ENCODE measurements at places on chromosomes 6 and 20.

GRCh38 chr6:2447318-2447920 lies 202.0 kb upstream of the GMDS start:
- DNase-seq: no peak

GRCh38 chr6:119224095-119224701 lies 125.4 kb downstream of the MAN1A1 start:
- DNase-seq: no peak

- no peak for DNase-seq
Measured at GRCh38 chr20:60123096-60123495, 164.9 kb downstream of the CDH26 start.

DNA sequence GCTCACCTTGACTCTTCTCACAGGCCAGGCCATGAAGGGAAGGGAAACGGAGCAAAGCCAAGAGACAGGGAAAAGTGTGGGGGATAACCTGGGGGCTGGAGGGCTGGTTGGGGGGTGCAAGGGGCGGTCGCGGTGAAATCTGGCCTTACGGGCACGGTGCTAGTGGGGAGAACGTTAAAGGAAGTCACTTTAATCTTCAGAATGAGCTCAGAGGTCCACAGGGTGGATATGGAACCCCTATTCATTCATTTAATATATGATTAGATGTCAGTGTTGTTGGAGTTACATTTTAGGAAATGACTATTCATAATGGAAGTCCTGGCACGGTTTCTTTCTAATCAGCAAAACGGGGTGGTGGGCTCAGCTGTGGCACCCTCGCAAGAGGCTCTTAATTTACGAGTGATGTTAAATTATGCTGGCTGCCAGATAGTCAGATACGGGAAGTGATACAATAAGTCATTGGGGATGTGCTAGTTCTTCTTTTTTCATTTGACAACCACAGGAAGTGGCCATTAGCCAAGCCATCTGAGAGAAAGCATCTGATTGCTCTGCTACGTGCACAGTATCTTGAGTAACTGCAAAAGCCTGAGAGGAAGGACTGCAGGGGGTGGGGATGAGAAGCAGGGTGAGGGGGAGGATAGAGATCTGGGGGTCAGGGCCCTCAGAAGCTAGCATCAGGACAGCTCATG lies 253.0 kb downstream of the QKI start:
- DNase-seq: no peak

- no peak for DNase-seq
Measured at GRCh38 chr6:53768636-53769035, 26.2 kb upstream of the LRRC1 start.

DNA sequence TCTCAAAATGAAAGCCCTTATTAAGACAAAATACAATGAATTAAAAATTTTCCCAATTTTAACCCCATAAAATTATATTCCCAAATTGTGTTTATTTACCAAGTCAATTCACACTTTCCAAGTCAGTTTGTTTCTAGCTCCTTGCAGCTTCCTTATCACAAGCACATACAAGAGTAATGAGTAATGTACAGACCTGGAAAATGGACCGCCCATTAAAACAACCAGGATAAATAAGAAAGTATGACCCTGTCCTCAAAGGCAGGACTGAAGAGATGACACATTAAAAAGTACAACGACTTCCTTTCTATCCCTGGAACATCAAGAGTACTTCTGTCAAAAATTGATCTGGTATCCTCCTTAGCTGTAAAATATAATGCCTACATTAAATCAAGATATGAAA lies 47.1 kb upstream of the TMX4 start:
- no peak for DNase-seq

DNA sequence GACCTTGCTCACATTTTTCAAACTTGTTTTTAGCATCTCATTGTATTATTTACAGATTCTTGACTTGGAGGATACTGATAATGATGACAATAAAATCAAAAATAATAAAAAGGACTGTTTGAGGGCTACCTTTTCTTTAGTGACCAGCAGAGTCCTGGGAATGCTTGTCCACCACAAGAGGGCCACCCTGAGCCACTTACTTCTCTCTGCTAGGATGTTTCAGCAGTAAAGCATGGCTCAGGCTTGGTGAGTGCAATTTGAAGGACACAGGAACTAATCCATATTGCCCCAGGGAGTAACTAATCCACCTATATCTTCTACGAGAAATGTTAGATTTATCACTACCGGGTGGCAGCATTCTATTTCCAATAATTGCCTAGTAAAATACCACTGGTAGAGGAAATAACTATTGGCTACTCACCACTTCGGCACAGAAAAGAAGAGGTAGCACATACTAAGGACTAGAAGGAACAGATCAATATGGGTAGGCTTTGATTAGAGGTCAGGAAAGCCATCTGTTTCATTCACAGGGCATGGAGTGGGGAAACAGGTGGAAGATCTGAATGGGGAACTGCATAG lies 5.8 kb upstream of the KIAA0408 start:
- peak; percentile 68 for DNase-seq

GRCh38 chr6:22766979-22767378 lies 197.6 kb downstream of the HDGFL1 start:
- no peak for DNase-seq

GRCh38 chr20:12528591-12529041 lies 480.2 kb upstream of the SPTLC3 start:
- no peak for DNase-seq

DNA sequence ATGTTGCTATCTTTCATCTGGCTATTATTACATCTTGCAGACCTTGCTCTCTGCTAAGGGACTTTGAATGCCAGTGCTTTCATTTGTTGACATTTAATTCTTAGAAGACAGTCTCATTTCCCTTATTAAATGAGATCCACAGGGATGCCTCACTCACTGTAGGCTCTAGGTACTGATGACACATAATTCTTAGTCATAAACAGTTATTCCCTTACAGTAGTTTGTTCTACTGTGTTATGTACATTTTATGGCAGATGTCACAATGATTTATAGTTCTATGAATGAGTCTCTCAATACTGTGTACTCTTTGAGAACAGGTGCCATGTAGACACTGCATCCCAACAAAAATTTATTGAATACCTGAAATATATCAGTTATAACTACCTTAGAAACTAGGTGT lies 70.3 kb downstream of the FAM83B start:
- peak; percentile 17 for DNase-seq

GRCh38 chr6:684831-685636 lies 7.9 kb downstream of the EXOC2 start:
- DNase-seq: no peak

DNA sequence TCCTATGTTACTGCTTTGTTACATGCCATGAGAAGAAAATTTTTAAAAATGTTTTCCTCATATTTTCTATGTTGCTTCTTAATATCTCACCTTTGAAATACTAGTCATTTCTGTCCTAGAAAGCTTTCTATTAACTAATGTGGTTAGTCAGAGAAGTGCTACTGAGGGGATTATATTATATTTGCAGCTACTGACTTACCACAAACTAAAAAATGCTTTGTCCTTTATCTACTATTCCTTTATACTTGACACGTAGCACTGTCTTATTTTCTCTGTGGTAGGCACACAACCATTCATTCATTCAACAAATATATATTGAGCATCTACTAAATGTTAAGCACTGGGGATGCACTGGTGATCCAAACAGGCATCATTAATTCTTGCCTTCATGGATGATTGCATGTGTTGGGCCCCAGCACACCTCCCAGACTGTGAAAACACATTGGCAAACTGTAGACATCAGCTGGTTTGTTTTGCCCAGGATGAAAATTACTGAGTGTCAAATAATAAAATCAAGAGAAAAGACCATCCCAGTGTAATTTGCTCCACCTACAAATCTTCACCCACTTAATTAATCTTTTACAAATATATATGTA lies 10.7 kb upstream of the MLIP start:
- DNase-seq: no peak

DNA sequence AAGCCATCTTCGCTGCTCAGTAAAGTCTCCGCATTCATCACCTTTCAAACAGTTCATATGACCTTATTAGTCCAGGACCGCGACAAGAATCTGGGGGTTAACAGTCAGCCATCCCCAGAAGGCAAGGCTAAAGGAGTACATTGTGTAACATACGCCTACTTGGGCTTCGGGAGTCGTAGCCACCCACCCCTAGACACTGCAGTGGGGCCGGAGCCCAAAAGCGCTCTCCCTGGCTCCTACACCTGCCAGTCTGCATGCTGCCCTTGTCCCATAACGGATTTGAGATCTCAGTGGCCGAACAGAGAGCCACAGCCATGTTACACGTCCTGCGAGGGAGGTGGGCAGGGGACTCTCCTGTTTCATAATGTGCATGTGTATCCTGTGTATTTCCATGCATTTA lies 1405.5 kb downstream of the GRIK2 start:
- DNase-seq: no peak

DNA sequence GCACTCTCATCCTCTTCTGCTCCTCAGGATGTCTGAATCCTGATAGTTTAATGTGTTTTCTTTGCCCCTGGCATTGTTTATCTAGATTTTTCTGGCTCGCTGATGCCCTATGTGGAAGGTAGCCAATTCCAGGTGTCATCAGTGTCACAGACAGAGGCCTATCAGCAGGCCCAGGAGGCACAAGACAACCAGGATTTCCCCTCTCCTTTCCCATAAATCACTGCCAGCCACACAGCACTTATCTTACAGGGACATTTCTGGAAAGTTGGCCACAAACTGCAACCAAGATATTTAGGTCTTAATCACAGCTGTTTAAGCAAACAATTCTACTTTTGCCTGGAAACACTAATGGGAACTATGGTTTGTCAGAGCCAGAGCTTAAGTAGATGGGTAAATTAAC lies 28.1 kb downstream of the ADGRF5 start:
- no peak for DNase-seq

DNA sequence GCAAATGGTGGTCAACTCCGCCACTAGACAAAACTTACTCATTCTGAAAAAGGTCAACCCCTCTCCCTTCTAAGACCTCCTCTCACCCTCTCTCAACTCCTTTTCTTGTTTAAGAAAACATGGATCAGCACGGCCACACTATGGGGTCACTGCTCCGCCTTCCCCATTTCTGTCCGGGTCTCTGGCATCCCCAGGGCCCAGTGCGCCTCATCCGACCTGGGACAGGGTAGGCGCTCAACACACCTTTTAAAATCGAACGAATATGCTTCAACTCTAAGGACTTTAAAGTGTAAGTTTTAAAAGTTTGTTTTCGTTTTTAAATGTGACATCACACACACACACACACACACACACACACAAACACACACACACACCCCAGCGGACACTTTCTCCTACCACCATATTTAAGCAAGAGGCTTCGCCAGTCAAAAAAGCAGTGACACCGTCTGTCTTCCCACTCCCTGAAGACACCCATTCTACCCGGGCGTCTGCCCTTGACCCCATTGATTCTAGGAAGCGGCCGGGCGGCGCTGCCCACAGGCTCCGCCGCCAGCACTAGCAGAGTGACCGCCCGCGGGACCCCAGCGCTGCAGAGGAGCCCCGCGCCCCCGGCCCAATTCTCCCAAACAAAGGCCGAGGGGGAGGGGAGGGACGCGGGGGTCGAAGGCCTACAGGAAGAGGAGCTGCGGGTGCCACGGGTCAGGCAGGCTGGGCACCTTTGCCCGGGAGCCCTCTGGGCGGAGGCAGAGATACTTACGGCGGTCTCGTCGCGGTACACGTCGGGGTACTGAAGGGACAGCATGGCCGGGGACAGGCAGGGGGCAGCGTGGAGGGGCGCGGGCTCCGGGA lies 568 bp downstream of the PREP start:
- no peak for DNase-seq

GRCh38 chr20:61234224-61234890 lies 17.7 kb upstream of the CDH4 start:
- no peak for DNase-seq

DNA sequence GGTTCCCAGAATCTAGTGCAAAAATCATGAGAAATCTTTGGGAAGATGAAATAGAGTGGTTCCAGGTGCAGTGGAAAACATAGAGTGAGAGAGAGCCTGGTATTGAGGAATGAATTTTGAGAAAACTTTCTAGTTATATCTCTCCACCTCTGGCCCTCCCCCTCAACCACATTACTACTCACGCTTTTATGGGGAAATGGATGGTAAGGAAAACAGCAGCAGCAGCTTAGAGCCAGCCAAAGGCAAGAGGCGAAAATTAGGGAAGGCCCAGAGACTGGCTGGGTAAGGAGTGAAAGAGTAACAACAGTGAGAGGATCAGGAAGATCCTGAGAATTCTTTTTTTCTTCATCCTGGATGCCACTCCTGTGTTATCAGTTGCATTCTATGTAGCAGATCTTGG lies 187.9 kb upstream of the ECI2 start:
- no peak for DNase-seq

DNA sequence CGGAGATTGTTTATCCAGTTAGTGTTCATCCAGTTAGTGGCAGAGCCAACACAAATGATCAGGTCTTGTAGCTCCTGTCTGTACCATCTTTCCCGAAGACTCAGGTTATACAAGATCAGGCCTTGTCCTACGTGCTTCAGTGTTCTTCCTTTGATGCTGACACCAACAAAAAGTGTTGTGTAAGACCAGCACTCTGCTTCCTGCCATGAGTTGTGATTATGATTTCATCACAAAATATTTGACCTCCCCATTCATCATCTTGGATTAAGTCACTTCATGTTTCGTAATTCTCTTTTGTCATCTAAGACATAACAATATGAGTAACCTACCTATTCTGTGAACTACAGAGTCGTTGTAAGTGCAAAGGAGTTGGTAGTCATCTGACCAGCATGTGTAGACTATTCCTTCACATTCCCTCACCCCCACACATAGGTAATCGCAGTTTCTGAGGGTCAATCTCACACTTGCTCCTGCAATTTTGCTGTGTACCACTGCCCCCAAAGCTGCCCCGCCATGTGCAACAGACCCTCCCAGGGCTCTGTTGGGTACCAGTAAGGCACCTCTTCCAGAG lies 135.6 kb upstream of the SLC22A23 start:
- no peak for DNase-seq

GRCh38 chr6:99946005-99946404 lies 48.0 kb downstream of the MCHR2 start:
- no peak for DNase-seq

- no peak for DNase-seq
Measured at GRCh38 chr6:151523034-151523433, 29.2 kb downstream of the CCDC170 start.

- DNase-seq: no peak
Measured at GRCh38 chr6:106702451-106703110, 73.2 kb downstream of the QRSL1 start.

GRCh38 chr6:129297592-129297991 lies 412.4 kb downstream of the ARHGAP18 start:
- DNase-seq: peak; percentile 12

DNA sequence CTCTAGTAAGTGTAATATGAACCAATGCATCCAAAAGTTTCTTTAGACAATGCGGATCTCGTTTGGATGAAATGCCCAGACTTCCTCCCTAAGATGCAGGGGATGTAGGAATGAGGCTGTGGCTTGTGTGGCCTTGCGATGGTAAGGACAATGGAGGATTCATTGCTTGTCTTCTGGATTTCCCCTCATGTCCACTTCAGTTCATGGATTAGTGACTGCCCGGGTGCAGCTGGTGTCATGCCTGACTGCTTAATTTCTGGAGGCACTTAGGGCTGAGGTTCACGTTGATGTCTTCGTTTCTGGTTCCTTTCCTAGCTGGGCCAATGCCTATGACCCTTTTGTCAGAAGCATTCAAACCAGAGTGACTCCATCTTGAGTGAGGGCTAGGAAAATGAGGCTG lies 93.8 kb downstream of the SCP2D1 start:
- DNase-seq: no peak

GRCh38 chr6:80319196-80319595 lies 212.7 kb downstream of the BCKDHB start:
- no peak for DNase-seq

- no peak for DNase-seq
Measured at GRCh38 chr6:105058846-105059245, 101.9 kb downstream of the LIN28B start.
